Stimulated activated naive CD8-positive, alpha-beta T cell treated with anti-CD3 and anti-CD28 coated beads, Interleukin-15, Interleukin-2, amounts not matched to agents 100 U/mL and 50 U/mL, for 24 hours (primary cell): ENCODE measurements at places on chromosomes 5 and 9.

GRCh38 chr5:105573575-105573974 is 2011.0 kb upstream of the NUDT12 start:
- no peak for DNase-seq

GRCh38 chr9:134942788-134943184 is 25.1 kb upstream of the FCN1 start:
- no peak for DNase-seq

GRCh38 chr9:89696780-89697179 is 92.0 kb downstream of the GADD45G start:
- DNase-seq: no peak

DNA sequence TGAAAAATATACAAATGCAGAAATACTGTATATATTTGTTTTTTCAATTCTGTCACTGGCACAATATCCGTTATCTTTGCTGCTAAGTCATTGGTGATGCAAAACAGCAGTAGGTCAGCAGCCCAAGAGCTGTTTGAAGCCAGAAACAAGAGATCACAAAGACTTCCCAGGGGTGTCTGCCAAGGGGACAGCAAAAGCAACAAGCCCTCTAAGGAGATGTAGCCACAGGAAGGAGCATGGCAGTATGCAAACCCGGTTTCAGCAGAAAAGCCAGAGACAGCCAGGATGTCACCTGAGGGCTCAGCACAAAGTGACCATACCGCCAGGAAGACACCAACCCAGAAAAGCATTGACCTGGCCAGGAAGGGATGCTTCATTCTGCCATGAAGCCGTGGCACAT is 241.5 kb downstream of the ARRDC3 start:
- no peak for DNase-seq

DNA sequence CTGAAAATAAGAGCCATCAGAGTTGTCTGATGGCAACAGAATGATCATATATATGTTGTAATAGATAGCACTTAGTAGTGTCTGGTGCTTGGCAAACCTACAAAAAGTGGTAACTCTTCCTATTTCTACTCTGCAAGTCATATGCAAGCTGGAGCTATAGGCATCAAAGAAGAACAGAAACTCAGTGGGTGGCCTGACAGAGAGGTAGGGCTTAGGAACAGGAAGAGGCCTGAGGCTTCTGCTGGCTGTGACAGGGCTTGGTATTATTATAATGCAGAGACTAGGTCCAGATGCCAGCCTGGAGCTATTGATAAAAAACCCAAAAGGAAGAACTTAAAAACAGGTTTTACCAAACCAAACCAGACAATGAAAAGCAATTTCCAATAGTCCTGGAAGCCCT is 4.4 kb upstream of the DIAPH1 start:
- no peak for DNase-seq

- DNase-seq: no peak
Measured at GRCh38 chr5:157867751-157868387, 8.9 kb upstream of the CLINT1 start.

DNA sequence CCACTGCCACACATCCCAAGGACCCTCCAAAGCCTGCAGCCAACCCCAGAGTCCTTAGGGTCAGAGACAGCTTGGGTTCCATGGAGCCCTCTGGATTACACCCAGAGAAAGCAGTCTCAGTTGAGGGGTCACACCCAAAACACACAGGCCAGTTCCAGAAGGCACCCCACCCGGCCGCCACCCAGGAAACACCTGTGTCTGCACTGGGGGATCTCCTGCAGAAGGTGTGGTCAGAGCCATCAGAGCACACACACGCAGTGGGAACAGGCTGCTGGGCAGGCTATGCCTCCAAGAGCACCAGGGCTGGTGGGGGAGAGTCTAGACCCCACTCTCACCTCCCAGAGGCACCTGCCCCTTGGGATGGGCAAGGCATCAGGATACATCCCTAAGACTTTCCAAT is 27.3 kb downstream of the NIPAL4 start:
- DNase-seq: no peak

GRCh38 chr5:117943541-117943940 is 1044.8 kb downstream of the DTWD2 start:
- no peak for DNase-seq

DNA sequence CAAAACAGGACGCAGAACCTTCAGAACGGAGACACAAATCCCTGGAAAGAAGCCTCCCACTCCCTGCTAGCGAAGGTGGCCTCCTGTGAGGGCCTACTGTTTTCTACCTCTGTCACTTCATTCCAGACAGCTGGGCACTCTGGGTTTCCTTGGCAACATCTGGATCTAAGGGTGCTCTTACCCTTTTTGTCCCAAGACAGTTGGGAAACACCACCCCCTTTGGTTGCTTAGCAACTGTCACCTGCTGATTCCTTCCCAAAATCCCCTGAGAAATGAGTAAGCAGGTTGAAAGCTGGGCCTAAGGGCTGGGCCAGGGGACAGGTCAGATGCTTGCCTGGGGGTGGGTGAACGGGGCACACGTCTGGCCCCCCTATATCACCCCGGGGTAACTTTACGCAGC is 29.4 kb downstream of the NANS start:
- no peak for DNase-seq

DNA sequence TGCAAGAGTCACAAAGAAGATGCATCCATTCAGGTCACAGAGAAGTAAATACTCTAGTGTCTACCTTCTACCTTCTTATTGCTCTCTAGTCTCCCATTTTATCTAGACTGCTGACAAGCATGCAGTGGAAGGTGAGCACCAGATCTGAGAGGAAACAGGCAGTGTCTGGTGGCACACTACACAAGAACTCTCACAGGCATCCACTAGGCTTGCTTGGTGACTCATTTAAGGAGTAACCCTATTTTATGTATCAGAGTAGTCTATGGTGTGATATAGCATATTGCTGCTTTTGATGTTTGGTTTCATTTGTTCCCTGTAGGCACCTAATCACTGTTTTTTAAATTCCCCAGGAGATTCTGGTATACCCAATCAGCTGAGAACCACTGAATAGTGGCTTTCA is 1.6 kb upstream of the THBS4 start:
- no peak for DNase-seq

- no peak for DNase-seq
Measured at GRCh38 chr9:83081846-83082245, 18.9 kb upstream of the RASEF start.

DNA sequence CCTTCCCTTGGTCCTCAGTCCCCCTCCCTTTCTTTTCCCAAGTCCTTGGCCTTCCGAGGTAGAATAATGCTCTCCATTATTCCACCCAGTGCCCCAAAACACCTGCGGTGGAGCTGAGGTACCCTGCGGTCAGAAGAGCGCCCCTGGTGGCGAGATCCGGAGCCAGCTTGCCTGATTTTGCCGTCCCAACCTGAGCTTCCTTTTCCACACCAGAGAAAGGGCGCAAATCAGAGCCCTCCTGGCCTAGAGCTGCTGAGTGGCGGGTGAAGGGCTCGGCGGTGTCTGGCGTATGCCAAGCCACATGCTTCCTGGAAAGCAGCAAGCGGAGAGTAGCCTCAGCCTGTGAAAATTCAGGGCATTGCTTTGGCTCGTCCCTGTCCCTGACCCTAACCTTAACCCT is 21.1 kb upstream of the CARTPT start:
- DNase-seq: peak; percentile 6

- DNase-seq: peak; percentile 5
Measured at GRCh38 chr9:137308057-137308619, 6.1 kb upstream of the NRARP start.

DNA sequence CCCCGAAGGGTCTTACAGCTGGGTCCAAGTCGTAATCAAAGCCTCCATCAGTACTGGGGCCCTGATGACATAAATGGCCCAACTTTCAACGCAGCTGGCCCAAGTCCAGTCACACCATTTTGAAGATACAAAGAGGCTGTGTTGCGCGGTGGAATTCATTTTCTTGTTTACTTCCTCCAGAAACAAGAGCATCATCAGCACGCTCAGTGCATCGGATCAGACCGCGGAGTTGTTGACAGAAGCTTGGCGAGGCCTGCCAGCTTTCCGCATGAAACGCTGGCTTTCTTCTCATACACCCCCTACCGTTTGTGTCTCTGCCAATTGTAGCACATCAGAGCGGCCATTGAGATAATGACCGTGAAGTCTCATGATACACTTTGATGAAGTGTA is 101.7 kb upstream of the SPATA31D4 start:
- DNase-seq: no peak

- no peak for DNase-seq
Measured at GRCh38 chr9:134929193-134930158, 11.8 kb upstream of the FCN1 start.

- no peak for DNase-seq
Measured at GRCh38 chr5:36657563-36657995, 51.2 kb downstream of the SLC1A3 start.

DNA sequence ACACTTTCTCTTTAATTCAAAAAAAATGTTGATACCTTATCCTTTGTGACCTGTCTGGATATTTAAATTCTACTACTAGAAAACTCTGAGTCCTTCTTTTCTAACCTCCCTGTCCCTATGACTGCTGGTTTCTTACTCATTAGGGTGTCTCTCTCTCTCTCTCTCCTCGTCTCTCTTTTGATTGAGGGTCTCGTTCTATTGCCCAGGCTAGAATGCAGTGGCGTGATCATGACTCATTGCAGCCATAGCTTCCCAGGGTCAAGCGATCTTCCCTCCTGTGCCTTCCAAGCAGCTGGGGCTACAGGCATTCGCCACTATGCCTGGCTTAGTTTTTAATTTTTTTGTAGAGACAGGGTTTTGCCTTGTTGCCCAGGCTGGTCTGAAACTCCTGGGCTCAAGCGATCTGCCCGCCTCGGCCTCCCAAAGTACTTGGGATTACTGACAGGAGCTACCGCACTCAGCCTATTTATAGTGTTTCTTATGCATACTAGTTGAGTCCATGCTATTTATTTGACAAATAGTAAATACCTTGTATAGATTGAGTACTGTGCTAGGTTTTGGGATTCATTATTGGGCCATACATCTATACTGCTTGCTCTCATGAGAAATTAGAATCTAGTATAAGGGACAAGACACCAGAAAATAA is 61.9 kb downstream of the NSD1 start:
- DNase-seq: no peak

GRCh38 chr5:36281626-36282025 is 20.1 kb downstream of the RANBP3L start:
- no peak for DNase-seq

DNA sequence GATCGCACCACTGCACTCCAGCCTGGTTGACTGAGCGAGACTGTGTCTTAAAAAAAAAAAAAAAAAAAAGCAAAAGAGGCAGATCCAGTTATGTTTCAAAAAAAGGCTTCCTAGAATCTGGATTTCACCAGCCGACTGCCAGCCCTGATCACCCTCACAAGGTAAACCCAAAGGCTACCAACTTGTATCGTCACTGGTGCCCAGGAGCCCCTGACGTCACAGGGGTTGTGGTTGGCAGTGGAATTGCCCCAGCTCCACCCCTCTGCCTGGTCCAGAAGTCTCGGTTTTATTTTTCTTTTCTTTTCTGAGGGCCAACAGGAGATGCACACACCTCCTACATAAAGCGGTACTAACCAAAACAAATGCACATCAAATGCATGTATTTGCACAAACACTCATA is 6.0 kb upstream of the LMX1B start:
- DNase-seq: no peak

DNA sequence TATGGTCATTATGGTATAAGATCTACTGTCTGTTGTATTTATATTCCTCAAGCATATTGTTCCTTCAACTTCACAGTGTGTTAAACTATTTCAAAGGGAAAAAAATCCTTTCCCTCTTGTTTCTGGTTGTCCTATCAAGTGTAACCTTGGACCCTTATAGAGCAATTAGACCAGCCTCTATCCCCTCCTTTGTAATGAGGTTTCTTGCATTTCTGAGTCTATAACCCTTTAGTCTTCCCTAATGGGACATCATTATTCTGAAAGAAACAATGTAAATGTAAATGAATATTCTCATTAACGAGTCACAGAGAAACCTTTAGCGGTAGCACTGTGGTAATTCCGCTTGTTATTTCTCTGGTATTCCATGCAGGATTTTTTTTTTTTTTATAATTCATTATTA is 197.3 kb downstream of the CNTLN start:
- no peak for DNase-seq

- DNase-seq: no peak
Measured at GRCh38 chr5:61866930-61867329, 439.1 kb upstream of the KIF2A start.

GRCh38 chr5:73957397-73958001 is 331.5 kb downstream of the ARHGEF28 start:
- DNase-seq: no peak

- no peak for DNase-seq
Measured at GRCh38 chr5:93421987-93422401, 159.0 kb downstream of the NR2F1-AS1 start.

DNA sequence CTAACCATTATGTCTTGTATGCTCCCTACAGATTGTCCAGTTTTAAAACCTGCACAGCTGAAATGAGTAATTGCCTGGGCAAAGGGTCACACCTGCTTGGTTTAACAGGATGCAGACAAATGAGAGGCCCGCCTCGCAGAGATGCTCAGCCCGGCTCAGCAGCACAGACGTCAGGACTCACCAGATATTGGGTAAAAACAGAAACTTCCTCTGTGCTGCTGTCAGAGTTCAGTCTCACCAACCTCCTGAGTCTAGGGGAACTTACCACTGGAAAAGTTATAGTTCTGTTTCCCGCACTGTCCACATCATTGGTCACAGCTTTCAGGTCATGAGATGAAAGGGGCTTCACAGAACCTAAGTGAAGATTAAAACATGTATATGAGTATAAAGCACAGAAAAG is 152.5 kb downstream of the ESM1 start:
- DNase-seq: no peak
